ENCODE measurements at places on chromosomes 13 and 19.

GRCh38 chr13:97460853-97461252 is 26.9 kb downstream of the RAP2A start:
- no peak for DNase-seq

DNA sequence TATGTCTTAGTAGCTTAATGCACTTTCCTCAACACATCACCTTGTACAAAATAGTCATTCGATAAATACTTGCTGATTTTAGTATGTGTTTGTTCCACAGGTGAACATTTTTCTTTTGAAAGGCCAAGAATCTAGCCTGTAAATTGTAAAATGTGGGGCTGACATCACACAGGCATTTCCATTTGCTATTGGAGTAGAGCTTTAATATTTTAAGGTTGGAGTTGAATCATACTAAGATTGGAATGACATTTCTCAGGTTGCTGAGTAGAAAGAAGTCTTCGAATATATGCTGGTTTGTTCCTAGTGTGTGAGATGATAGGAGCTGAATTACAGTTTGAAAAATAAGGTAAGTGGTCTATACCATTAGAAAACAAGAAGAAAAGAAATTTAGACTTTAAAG is 112.3 kb upstream of the FRY start:
- DNase-seq, result no peak

- DNase-seq, result no peak
Observed at GRCh38 chr19:48990400-48990799, 2.7 kb downstream of the GYS1 start.

- DNase-seq, result no peak
Observed at GRCh38 chr13:78187781-78188180, 269.1 kb upstream of the EDNRB start.

GRCh38 chr13:86810361-86810760 is 860.8 kb upstream of the SLITRK5 start:
- no peak for DNase-seq

DNA sequence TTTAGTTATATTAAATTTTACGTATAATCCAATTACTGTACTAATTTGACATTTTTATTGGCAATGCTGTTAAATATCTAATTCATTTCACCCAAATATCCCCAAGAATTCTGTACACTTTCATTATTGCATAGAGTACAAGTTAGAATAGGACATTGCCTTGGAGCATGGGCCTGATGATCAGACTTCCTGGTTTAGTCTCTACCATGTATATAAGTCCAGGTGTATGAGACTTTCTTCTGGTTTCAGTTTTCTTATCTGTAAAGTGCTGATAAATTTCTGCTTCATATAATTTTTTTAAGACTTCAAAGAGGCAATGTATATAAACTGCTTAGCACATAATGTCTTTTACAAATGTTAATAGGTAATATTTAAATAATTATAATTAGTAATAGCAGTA is 179.4 kb downstream of the KLF12 start:
- no peak for DNase-seq

DNA sequence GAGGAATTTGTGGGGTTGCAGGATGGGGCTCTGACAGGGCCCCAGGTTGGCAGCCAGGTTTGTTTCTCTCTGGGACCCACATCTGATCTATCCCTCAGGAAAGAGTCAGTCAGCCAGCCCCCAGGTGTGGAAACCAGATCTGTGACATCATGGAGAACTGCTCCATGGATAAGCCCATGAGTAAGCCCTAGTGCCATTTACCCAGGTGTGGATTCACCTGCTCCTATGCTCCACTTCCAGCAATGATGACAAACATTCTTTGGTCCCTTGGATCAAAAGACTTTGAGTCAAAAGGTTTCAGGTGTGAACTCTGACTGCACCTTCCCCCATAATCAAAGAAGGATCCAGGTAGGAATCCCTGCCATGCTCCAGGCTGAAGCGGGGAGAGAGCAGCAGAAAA is 26.9 kb upstream of the IGFL4 start:
- no peak for DNase-seq

DNA sequence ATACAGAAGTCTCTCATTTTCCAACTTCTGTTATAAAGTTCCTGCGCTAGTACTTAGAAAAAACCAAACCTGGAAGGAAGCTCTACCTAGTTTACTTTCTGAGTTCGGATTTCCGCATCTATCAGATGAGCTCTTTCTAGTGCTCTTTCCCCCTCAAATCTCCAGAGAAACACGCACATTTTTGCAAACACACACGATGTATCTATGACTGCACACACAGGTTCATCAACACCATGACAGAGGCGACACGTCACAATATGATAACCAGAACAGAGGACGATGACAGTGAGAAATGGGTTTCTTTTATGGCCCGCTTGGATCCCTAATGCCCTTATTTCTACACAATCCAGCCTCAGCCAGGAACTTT is 629 bp upstream of the LRRC63 start:
- peak; percentile 44 for DNase-seq

- peak; percentile 84 for DNase-seq
Observed at GRCh38 chr19:1503089-1503924, 9.5 kb downstream of the ADAMTSL5 start.

DNA sequence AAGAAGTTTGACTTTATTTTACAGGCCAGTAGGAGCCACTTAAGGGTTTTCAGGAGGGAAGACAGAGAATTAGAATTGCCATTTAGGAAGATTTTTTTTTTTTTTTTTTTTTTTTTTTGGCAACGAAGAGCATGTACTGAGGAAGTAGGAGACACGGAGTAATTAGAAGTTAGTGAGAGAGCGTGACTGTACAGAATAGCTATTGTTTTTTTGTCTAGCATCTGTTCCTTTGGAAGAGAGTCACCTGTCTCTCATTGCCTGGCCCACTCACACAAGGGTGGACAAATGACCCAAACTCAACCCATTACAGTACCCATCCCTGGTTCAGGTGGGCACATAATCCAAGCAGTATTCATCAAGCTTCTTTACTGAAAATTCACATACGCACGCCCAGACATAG is 166.7 kb downstream of the LACC1 start:
- DNase-seq, result no peak
